ENCODE measurements at places on chromosomes 3 and 15.
A peak's percentile ranks its signal among the peaks of the same experiment; 100 is the strongest.

DNA sequence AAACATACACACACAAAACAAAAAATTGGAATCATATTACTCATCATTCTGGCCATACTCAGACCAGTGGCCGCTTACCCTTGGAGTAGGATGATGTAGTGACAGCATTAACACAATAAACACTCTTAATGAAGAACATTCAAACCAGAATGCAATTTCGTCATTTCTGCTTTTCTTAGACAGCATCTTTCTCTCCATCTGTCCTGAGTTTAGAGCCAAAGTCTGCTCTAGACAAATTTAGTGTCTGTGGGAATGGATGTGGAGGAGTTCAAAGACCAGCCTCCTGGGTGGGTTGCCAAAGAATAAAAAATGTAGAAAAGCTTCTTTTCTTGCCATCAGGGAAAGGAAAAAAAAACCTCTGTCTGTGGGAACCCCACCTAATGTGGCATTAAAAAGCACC, 212.4 kb upstream of the POU1F1 start:
- DNase-seq = no peak

DNA sequence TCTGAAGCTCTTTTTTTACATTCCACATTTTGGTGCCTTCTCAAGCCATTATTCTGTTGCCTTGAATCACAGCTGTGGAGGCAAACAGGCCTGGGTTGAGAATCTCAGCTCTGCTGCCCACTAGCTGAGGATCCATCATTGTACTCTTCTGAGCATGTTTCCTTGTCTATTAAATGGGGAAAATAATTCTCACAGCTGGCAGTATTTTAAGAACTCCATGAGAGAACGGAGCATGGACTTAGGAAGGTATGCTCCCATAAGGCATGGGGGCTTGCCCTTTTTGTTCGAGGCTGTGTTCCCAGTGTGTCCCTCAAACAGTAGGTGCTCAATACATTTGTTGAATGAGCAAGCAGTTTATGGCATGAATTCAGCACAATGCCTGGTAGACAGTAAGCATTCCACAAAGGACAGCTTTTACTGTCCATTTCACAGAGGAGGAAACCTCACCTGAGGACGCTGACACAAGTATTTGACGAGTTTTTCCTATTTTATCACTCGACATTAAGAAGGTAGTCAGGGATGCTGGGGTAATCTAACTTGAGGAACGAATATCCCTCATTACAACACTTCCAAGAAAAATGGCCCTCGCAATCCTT, 2.1 kb upstream of the PTPRG start:
- DNase-seq = no peak

DNA sequence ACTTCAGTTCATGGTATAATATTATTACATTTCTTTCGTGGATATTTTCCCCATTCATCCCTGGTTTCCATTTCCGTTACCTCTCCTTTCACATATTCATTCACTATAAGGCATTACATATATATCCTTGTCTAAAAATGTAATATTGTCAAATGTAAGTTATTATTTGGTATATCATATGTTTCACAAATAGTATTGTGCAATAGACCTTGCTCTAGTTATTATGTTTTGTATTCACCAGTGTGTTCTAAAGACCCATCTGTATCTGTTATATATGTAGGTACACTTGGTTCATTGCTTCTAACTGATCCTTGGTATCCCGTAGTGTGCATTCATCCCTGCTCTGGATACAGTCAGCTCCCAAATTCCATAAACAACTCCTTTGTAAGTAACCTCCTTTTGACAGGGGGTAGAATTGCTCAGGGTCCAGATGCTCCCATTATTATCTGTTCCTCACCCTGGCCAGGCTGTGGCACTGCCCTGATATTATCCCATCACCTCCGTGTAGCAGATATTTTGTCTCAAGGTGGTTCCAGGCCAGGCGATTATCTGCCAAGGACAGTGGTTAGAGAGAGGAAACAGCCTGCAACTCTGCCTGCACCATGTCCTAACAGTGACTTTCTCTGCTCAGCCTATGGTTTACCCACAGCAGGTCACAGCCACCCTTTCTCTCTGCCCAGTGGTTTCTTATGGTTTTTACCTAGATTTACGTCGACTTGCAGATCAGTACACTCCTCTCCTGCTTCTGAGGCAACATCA, 29.2 kb downstream of the PAQR9 start:
- DNase-seq = no peak

DNA sequence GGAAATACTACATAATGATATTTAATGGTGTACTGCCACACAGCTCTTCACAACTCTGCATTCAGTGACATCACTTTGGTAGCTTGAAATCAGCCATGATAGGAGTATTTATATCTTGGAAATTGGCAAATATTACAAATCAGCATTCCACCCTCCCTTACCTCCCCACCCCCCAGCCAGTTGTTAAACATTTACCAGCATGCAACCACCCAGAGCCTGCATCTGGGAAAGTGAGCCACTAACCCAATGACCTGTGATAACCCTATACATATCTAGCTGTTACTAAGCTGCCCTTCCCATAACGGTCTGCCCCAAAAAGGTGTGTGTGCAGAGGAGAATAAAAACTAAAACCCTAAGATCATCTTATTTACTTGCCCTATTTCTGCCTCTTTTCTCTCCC, 44.6 kb upstream of the SATB1 start:
- DNase-seq = no peak

DNA sequence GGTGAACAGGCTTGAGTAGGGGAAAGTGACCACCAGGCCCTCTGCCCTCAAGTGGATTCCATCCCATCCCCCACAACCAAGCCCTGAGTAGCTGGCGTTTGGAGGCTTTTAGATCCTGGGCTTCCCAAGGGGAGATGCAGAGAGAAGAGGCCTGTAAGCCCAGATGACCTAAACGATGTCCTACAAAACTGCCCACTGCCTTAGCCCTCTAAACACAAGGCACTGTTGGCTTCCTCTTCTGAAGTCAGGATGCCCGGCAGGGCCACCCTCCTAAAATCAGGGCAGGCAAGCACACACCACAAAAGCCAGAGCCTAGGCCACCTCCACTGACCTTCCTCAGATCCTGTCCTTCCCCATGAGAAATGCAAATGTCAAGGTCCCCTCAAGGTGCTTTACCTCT, 68.6 kb downstream of the ADCY5 start:
- no peak for DNase-seq

DNA sequence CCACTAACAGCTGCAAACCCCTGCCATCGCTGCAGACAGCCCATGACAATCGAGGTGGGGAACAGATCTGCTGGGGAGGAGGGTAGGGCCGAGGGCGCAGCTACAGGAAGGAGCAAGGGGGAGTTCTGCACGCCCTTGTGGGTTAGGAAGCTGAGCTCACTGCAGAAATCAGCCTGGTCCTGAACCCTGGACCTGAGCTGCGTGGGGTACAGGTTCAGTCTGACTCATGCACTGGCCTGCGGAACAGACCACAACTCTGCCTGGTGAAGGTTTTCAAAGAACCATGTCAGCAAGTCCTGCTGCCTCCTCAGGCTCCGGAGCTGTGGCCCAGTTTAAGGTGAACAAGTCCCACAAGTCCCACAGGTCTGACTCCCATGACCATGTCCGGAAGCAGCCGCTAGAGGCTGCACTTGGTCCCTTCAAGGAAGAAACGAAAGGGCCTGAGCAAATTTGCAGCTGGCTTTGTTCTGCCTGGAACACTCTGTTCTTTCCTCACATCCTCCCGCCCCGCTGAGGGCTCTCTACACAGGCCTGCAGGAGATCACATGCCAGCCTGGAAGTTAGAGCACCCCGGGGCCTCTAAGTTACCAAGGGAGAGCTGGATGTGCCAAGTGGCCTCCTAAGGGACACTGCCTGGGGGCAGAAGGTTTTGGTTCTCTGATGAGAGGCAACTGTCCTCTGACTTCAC, 49.4 kb upstream of the AKAP13 start:
- DNase-seq = peak; percentile 73

GRCh38 chr3:5126586-5126985, 4.5 kb downstream of the ARL8B start:
- DNase-seq = no peak

GRCh38 chr3:150177673-150178381, 207.1 kb upstream of the PFN2 start:
- no peak for DNase-seq

- no peak for DNase-seq
Measured at GRCh38 chr3:58900386-58900785, 149.4 kb downstream of the CFAP20DC start.

GRCh38 chr3:88093266-88093665, 34.2 kb downstream of the ZNF654 start:
- DNase-seq = no peak

GRCh38 chr3:29690686-29691353, 409.9 kb downstream of the RBMS3 start:
- no peak for DNase-seq
